Activated CD8-positive, alpha-beta T cell treated with anti-CD3 and anti-CD28 coated beads, Interleukin-2, amount 10 ng/mL, durations not matched to agents 7 days and 5 days (primary cell): ENCODE measurements at places on chromosomes 3 and 15.

GRCh38 chr15:36626141-36626800 is 46.8 kb downstream of the CDIN1 start:
- no peak for DNase-seq

DNA sequence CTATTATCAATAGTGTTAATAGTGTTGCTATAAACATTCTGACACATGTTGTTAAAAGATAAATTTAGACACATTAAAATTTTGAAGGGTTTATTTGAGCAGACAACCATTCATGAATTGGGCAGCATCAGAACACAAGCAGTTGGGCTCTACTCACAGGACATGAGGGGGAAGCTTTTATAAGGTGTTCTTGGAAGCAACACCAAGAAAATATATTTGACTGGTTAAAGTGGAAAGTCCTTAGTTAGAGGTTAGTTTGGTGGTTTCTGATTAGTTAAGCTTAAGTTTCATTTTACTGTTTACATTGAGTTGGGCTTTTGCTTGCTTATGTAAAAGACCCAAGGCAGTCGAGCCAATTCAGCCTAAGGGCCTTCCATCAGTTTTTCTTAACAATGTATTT is 220.7 kb downstream of the CD47 start:
- DNase-seq: no peak

DNA sequence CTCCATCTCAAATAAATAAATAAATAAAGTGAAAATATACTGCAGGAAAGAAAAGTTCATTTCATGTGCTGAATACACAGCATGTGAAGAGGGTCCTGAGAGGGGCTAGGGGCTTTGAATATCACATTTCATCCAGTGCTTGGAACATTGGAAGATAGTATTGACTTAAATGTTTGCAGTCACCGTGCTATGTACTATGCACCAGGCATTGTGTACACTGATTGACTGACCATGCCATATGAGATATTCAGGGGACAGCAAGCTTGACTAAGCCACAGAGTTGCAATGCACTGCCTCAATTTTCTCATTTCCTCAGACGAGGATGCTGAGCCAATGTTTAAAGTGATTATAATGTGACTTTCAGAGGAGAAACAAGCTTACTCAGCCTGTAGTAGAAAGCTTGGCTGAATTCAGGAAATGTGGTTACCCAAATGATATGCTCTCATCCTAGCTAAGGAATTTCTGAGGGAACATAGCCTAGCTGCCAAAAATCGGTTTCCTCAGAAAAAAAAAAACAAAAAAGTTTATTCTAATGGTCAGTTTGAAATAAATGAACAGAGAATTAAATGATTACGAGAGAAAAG is 557.9 kb downstream of the FGF12 start:
- no peak for DNase-seq

- DNase-seq: no peak
Measured at GRCh38 chr3:61073566-61074165, 177.6 kb downstream of the FHIT start.

GRCh38 chr3:188539631-188540194 is 385.8 kb downstream of the LPP start:
- no peak for DNase-seq

DNA sequence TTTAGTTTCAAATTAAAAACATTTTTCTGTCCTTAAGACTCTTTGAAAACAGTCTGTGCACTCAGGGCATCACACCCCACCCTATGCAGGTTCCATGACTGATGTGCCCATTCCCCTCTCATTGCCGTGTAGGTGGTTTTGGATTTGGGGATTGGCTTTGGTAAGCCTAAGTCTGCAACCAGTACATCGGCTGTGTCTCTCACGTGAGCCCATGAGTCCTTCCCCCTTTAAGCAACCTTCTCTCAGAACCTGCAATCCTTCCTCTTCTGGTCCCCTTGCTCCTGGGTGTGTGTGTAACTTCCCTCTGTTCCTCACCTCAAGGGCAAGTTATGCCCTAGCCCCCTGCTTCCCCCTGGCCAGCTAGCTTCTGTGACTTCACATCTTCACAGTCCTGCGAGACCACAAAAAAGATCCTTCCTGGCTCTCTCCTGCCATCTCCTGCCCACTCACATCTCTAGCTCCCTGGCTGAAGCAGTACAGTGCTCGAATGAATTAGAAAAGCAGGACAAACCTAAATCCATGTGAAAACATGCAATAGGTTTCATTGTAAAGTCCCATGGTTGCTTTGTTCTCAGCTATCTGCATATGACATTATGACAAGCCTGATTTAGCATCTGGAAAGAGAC is 126.7 kb downstream of the UACA start:
- DNase-seq: no peak

DNA sequence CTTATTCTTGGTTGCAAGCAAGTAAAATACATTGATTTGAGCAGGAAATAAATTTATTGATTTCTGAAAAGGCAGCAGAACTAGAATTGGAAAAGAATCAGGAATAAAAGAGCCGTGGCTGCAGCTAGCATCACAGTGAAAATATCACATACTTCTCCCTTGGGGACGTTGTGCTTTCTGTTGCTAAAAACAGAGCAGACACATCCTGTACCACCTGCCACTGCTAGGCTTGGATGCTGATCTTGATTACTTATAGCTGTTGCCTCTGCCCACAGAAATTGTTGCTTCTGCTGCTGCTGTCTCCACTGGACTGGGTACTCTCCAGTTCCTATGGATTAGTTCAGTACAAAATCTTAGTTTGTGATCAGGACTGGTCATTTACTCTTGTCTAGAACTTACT is 283.8 kb downstream of the C3orf38 start:
- DNase-seq: no peak

- no peak for DNase-seq
Measured at GRCh38 chr3:5389057-5389456, 201.6 kb downstream of the EDEM1 start.

- no peak for DNase-seq
Measured at GRCh38 chr3:94794563-94794962, 731.7 kb downstream of the NSUN3 start.

GRCh38 chr3:113754494-113755159 is 7.8 kb downstream of the ATP6V1A start:
- no peak for DNase-seq

DNA sequence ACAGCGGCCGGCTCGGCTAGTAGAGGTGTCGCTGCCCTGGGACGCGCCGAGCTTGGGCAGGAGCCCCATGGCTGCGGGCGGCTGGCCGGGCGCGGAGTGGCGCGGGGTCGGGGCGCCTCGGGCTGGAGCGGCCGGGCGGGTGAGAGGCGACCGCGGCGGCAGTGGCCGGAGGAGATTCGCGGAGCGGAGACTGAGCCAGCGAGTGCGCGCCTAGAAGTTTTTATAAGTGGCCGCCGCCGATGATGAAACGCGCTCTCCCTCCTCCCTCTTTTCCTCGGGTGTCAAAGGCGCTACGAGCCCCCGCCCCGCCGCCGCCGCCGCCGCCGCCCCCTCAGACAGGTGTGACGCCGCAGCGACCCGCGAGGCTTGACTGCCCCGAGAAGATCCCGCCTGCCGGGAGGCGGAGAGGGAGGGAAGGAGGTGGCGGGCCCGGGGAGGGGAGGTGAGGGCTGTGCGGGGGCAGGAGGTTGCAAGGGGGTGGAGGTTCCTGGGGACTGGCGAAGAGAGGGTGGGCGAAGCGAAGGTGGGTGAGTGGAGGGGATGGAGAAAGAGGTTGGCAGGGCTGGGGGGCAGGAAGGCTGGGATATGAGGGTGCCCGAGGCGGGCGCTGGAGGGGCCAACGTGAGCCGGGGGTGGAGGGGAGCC is at the start of gene SLCO2A1:
Gene SLCO2A1, minus strand, starts transcription at position 192 of the 645 bp plus-strand sequence. Its CDS starts 123 bp downstream, at position 69.
- DNase-seq: no peak

DNA sequence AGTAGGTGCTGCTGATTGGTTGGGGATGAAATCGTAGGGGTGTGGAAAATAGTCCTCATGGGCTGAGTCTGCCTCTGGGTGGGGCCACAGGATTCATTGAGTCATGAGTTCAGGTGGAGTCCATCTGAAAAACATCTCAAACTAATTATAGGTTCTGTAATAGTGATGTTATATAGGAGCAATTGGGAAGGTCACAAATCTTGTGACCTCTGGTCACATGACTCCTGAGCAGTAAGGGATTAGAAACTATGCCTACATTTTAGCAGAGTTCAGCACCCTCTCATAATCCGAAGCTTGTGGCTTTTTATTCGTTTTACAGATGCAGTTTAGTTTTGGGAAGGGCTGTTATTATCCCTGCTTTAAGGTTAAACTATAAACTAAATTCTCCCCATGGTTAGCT is 22.9 kb upstream of the NEDD4 start:
- no peak for DNase-seq

- no peak for DNase-seq
Measured at GRCh38 chr15:33438396-33438795, 127.6 kb downstream of the RYR3 start.

DNA sequence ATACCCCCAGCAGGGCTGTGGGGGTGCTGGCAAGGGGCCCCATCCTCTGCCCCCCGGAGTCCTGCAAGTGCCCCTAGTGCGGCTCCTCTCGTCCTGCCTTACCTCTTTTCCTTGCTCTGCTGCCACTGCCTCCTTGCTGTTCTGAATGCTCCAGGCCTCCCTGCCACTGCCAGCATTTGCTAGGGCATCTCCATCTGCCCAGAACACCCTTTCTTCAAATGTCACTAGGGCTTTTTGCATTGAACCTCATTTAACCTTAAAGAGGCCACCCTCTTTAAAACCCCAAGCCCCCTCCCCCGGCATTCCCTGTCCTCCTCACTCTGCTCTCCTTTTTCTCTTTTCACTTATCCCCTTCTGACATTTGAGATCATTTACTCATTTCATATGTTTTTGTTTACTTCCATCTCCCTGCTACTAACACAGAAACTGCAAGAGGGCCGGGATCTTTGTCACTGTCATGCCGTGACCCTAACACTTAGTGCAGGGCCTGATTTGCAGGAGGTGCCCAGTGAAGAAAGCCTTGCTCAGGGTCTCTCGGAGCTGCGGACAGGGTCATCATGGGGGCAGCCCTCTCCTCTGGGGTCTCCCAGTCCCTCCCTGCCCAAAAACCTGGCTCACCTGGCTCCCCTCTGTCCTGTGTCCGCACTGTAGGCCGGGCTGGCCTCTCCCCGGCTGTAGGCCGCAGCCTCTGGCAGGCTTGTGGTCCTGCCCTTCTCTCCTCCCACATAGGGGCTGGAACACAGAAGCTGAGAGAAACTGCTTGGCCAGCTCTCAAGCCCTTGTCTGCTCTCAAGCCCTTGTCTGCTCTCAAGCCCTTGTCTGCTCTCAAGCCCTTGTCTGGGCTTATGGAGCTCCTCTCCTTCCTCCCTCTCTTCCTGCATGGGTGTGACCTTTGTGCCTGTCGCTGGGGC is at the start of gene ACOX2:
Gene ACOX2, minus strand, starts transcription at position 690 of the 911 bp plus-strand sequence. CDS start 2,084 bp downstream, outside the sequence.
- DNase-seq: no peak

DNA sequence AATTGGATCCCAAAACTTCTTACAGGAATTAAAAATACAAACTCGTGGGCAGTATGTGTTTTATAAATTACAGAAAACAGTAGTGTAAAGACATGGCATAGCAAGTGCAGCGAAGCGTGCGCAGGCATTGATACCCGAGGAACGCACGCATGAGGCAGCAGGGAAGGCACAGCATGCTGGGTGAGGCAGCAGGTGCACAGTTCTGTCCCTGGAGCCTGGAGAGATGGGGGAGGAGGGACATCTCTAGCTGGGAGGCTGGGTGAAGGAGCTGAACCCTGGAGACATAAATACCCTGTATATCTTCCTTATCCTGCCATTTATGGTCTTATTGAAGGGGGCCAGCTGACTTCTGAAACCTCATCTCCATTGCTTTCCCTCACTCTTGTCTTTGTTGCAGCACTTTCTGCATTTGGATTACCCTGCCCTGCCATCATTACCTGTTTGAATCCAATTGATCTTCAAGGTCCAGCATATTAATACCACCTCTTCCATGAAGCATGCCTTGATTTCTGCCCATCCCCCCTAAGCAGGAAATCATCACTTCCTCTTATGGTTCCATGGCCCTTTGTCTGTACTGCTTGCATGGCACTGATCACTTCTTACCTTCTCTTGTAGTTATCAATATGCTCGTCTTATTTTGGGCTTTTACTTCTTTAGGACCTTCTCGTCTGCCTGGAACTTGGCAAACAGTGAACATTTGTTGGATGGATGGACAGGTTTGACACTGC is 20.5 kb downstream of the LPP start:
- no peak for DNase-seq

DNA sequence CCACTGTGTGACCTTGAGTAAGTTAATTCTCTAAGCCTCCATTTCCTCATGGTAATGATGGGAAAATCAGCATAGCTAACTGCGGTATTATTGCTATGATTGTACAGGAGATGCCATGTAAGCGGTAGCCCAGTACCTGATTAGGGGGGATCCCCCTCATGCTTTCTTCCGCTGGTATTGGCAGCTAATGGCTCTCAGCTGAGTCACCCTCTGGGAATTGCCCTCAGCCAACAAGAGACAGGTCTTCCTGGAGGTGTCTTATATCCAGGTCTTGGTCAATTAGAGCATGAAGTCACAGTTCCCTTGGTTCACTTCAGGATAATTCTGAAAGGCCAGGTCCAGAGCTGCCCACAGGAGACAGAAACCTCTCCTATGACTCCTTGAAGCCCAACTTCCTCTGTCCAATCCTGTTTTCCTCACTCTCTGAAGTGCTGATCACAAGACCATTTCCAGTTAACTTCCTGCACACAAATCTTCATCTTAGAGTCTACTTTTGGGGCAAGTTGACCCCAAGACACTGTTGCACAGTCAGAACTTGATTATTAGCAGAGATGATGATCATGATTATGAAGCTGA is 724.7 kb upstream of the ZNF385D start:
- no peak for DNase-seq

DNA sequence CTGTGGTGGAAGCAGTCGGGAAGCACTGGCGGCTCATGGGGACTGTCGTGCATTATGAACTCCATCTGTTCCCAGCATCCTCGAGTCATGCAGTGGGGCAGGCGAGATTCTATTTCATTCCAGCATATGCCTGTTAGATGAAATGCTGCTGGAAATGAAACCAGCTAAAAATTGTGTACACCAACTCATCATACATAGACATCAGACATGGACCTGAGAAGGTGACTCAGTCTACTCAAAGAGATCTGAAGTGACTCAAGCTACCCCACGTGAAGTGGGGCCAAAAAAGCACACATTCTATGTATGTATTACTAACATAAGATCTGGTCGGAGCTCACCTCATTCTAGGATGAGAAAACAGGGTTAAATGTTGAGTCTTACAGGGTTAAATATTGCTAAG is 47.5 kb upstream of the FAM98B start:
- no peak for DNase-seq

- DNase-seq: no peak
Measured at GRCh38 chr15:85555875-85556617, 175.6 kb downstream of the AKAP13 start.

GRCh38 chr3:52243791-52244628 is 1.5 kb upstream of the PPM1M start:
- no peak for DNase-seq

- no peak for DNase-seq
Measured at GRCh38 chr15:95584088-95584487, 746.4 kb upstream of the NR2F2 start.
